Uterine smooth muscle cell (primary cell): ENCODE measurements at places on chromosomes 6 and 20. TPM values are rescaled to one million over a fixed set of nuclear protein-coding genes. Genes with fewer than 3 reads are reported as not detected.

The SIM1 gene
- not detected in 2 replicates for total RNA-seq

The TCF21 gene
- total RNA-seq = 1.9 and 5.5 TPM in 2 replicates

The GABRR1 gene
- not detected in 2 replicates for total RNA-seq

The PRDM13 gene
- total RNA-seq = under 0.01 TPM in 1 of 2 replicates, not detected in the other

The CLPSL2 gene
- not detected in 2 replicates for total RNA-seq

The HCK gene
- total RNA-seq = not detected in 2 replicates

The BCAS1 gene
- total RNA-seq = under 0.01 and 0.11 TPM in 2 replicates

The TNFRSF6B gene
- total RNA-seq = 57.4 and 110 TPM in 2 replicates

The CEP43 gene
- total RNA-seq = 24.6 and 35.5 TPM in 2 replicates

The TOX2 gene
- 1.6 and 1.9 TPM in 2 replicates for total RNA-seq

The PHACTR1 gene
- total RNA-seq = 0.37 and 1.4 TPM in 2 replicates

The CRISP3 gene
- not detected in 2 replicates for total RNA-seq

The TTK gene
- 14.6 and 55.2 TPM in 2 replicates for total RNA-seq

The LAMA5 gene
- total RNA-seq = 25.2 and 68.2 TPM in 2 replicates

The EDN1 gene
- 0.75 and 1.3 TPM in 2 replicates for total RNA-seq

The ESR1 gene
- total RNA-seq = 8.2 and 15.1 TPM in 2 replicates

The ARFGEF3 gene
- 0.55 and 1.7 TPM in 2 replicates for total RNA-seq

The NMBR gene
- 0.11 and 0.12 TPM in 2 replicates for total RNA-seq

The CALHM5 gene
- 1.00 and 3.0 TPM in 2 replicates for total RNA-seq

The RRAGD gene
- 2.3 and 3.2 TPM in 2 replicates for total RNA-seq

The CHMP4B gene
- 39.6 and 40.3 TPM in 2 replicates for total RNA-seq

The MMP24 gene
- total RNA-seq = 0.11 and 0.12 TPM in 2 replicates

The SLC17A3 gene
- not detected in 2 replicates for total RNA-seq

The CCN6 gene
- total RNA-seq = not detected in 2 replicates

The CNPY3 gene
- 19.0 and 36.5 TPM in 2 replicates for total RNA-seq

The BACH2 gene
- total RNA-seq = 0.12 and 0.55 TPM in 2 replicates

The RNF114 gene
- total RNA-seq = 105 and 155 TPM in 2 replicates

The JPH2 gene
- total RNA-seq = 3.0 and 6.1 TPM in 2 replicates

The COL9A3 gene
- 0.11 and 1.1 TPM in 2 replicates for total RNA-seq

The C6orf15 gene
- not detected in 2 replicates for total RNA-seq

The SLC25A27 gene
- 4.1 and 7.9 TPM in 2 replicates for total RNA-seq

The PDE10A gene
- total RNA-seq = 2.3 and 3.5 TPM in 2 replicates

The LY6G6D gene
- not detected in 2 replicates for total RNA-seq

The HCRTR2 gene
- total RNA-seq = not detected in 2 replicates

The GSTA3 gene
- total RNA-seq = not detected in 2 replicates

The FERMT1 gene
- 5.2 and 7.7 TPM in 2 replicates for total RNA-seq

The RIMS1 gene
- 0.33 and 0.50 TPM in 2 replicates for total RNA-seq

The LRRC73 gene
- 0.44 and 0.62 TPM in 2 replicates for total RNA-seq

The TNF gene
- not detected in 2 replicates for total RNA-seq

The RAB32 gene
- total RNA-seq = 161 and 163 TPM in 2 replicates

The IRF4 gene
- under 0.01 TPM in 2 replicates for total RNA-seq

The FNDC1 gene
- total RNA-seq = under 0.01 TPM in 2 replicates

The MCHR2 gene
- total RNA-seq = not detected in 2 replicates

The PAQR8 gene
- total RNA-seq = 4.0 and 4.1 TPM in 2 replicates

The CTAGE9 gene
- not detected in 2 replicates for total RNA-seq

The BPIFB1 gene
- not detected in 2 replicates for total RNA-seq

The TUBB gene
- 508 and 873 TPM in 2 replicates for total RNA-seq

The UBE2C gene
- total RNA-seq = 17.6 and 46.8 TPM in 2 replicates

The ADGRF1 gene
- not detected in 2 replicates for total RNA-seq

The HLA-DRB5 gene
- total RNA-seq = not detected in 2 replicates

The C20orf202 gene
- total RNA-seq = 0.12 TPM in 1 of 2 replicates, not detected in the other
